ENCODE measurements at places on chromosomes 2 and 18.

GRCh38 chr2:70123051-70123828 is 36.0 kb downstream of the PCBP1 start:
- no peak for DNase-seq

DNA sequence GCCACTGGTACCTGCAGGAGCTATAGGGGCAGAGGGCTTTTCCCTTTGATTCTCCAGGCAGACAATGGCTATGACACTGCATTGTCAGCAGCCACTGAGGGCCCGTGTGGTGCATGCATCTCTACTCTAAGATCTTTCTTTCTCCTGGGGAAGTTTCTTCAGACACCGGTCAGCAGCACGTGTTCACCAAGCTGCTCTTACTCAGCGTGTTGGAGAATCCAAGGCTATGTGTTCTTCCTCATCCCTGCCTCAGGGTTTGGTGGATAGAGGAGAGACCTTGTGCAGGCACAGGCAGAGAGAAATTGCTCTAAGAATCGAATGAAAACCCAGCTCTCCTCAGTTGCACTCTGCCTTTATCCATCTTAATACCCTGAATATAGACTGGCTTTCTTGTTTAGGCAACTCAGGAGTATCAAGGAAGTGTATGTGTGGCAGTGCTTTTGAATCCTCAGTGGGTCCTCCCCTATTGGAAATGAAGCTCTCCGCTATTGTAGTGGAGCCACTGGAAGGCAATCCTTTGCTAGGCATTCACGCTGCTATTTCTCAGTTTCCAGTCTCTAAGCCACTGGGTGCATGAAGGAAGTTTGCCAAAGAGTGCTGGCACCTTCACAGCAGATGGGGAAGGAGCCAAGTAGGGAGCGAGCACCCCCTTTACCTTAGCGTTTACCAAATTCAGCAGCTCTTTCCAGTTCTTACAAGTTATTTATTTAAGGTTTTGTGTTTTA is 86.9 kb upstream of the EML6 start:
- DNase-seq, result no peak

- no peak for DNase-seq
Observed at GRCh38 chr2:25279091-25279651, 62.6 kb downstream of the DNMT3A start.

DNA sequence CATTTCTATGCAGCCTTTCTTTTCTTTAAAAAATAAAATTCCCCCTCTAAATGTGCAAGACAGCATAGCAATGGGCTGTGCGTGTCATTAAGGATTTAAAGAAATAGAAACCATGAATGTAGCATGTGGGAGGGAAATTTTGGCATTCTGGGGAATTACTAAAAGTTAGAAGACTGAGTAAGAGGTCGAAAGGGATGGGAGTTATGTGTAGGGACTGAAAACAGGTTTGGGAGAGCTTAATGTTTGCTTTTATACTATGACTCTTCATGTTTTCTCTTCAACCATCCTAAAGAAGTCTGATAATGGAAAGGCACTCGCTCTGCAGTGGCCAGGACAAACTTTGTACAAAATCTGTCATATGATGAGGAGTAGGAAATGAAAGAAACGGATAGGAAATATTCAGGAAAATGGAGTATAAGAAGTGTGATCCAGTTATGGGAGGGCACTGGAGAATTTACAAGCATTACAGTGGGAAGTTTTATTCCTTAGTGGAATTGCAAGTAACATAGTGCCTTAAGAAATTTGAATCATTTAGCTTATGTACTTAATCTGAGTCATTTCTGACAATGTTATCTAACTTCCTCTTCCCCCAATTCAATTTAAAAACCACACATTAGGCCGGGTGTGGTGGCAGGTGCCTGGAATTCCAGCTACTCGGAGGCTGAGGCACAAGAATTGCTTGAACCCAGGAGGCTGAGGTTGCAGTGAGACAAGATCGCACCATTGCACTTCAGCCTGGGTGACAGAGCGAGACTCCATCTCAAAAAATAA is 20.6 kb downstream of the TMEM87B start:
- DNase-seq, result peak; percentile 77

GRCh38 chr18:48945953-48946217 is 4.9 kb downstream of the SMAD7 start:
- DNase-seq, result no peak

DNA sequence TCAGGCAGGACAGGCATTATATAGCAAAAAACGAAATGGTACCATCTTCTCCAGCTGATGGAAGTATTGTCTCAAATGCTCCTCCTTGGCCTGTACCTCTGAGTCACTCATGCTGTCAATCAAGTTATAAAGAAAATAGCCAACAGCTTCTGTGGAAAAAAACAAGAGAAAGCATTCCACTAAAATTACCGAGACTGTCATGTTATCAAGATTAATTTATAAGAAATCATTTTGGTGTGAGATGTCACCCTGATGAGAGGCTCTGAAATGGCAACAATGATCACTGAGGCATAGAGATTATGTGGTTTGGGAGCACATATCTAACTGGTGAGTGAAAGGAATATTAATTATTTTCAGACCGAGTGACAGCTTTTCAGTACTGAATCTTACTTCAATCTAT is 47.4 kb downstream of the LRPPRC start:
- DNase-seq, result no peak

DNA sequence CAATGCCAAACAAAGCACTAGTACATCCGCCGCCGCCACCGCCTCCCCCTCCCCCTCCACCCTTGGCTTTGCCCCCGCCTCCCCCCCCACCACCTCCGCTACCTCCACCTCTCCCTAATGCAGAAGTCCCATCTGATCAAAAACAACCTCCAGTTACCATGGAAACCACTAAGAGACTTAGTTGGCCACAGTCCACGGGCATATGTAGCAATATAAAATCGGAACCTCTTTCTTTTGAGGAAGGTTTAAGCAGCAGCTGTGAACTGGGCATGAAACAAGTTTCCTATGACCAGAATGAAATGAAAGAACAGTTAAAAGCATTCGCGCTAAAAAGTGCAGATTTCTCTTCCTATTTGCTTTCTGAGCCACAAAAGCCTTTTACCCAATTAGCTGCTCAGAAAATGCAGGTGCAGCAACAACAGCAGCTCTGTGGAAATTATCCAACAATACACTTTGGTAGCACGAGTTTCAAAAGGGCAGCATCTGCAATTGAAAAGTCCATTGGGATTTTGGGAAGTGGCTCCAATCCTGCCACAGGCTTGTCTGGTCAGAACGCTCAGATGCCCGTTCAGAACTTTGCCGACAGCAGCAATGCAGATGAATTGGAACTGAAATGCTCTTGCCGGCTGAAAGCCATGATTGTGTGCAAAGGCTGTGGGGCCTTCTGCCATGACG is 168.0 kb downstream of the ASXL3 start:
- no peak for DNase-seq

DNA sequence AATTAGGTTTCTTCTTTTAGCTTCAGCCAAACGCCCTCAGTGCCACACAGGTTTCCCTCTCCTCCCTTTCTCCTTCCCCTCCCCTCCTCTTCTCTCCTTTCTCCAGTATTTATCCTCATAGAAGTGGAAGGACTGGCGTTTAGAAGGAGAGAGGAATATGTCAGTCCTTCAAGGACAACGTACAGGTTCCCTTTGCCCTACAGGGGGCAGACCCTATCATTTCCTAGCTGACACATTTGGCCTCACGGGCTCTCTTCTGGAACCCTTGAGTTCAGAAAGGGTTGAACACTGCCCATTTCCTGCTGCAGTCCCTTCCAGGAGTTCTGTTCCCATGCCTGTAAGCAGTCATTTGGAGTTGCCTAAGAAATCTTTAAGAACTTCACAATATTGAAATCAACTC is 46.1 kb downstream of the CDCA7 start:
- no peak for DNase-seq

DNA sequence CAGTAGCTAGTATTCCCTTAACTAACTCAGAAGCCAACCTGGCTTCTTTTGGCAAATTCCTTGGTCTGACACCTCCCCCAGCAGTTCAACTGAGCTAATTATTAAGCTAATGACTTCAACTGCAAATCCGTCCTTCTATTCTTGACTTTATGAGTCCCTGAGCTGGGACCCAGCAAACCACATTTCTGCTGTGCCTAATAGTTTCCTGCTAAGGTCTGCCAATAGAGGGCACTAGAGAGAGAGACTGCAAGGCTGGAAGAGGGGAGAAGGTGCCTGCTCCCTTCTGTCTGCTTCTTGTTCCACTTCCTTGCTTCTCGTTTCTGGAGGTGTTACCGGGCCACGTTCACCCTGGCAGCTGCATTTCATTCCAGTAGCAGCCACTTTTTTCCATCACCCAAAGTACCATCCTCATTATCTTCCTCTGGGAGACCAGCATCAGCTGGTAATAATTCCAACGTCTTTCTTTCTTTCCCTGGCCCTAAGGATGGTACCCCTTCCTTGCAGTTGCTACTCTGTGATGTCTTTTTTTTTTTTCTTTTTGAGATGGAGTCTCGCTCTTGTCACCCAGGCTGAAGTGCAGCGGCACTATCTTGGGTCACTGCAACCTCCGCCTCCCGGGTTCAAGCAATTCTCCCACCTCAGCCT is 352.0 kb downstream of the TNS1 start:
- peak; percentile 72 for DNase-seq

GRCh38 chr2:44244135-44244871 is 31.0 kb upstream of the SLC3A1 start:
- peak; percentile 80 for DNase-seq

DNA sequence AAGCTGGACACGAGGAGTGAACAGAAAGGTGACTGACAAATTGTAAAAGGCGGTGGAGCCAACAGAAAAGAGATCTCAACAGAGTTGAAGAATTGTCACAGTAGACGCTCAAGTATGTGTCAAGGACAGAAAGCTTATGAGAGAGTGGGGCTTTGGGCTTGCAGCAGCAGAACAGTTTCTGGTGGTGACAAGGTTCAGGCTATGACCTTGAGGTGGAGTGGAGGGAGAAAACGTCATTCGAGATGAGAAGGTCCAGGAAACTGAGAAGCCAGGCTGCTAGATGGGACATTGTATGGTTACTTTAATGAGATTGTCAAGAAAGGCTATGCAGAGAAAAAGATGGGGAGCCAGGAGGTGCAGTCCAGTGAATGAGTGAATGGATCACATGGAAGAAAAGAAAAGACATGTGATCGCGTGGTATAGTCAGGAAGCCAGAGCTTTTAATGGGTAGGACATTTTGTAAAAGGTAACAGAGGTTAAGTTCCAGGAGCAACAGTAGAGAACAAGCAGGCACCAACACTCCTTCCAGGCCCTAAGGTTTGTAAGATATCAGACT is 91.1 kb upstream of the EPC2 start:
- DNase-seq, result no peak

- no peak for DNase-seq
Observed at GRCh38 chr18:63192885-63193349, 126.7 kb downstream of the BCL2 start.

DNA sequence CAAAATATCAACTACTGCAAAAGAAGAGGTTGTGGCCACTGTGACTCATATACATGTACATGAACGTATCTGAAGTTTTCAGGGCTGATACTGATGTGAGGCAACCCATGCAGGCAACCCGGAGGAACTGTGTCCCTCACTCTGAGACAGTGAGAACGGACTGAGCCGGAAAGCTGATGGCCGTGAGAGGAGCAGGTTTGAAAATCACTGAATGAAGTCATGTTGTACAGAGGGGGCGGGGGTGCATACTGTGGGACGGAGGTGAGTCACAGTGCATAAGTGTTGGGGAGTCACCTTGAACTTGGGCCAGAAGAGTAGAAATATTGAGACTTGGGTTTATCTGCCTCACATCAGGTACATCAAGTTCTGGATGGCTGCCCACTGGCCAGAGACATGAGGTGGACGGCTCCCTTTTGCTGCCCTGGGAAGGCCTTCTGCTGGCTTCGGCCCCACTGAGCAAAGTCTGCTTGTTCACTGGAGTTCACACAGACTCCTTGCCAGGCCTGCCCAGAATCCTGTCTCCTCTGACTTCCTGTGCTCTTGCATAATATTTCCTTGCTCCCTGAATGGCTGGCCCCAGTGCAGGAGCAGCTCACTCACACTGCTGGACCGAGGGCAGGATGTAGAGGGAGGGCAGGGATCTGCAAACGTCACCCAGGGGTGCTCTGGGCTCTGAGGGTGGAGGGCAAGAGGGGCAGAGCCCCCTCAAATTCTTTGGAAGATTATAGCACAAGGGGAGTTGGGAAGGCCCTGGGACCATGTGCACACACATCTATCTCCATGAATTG is 18.1 kb downstream of the EPAS1 start:
- peak; percentile 96 for DNase-seq

DNA sequence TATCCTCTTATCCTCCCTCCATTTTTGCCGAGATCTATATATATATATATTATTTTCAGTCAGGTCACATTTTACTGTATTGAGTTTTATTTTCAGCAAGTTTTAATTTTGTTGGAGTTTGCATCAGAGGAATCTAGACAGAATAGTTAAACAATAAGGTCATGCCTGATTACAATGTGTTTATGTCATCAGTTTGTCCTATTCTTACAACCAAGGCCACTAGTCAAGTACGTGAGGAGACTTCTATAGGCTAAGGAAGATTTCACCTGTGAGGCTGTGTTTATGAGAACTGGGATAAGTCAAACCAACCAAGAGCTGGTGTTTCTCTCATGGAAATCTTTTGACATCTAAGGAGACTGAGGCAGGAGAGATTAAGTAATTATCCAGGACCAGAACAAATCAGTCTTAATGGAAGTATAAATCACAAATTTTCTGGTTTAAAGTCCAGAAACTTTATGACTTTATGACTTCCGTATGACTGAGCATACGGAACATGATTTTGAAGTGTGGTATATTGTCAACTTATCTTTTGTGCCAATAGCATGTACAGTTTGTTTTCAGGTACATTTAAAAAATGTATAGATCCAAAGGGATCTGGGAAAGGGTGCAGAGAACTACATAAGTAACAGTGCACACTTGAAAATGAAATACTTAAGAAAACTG is 100.0 kb upstream of the DTNA start:
- no peak for DNase-seq

DNA sequence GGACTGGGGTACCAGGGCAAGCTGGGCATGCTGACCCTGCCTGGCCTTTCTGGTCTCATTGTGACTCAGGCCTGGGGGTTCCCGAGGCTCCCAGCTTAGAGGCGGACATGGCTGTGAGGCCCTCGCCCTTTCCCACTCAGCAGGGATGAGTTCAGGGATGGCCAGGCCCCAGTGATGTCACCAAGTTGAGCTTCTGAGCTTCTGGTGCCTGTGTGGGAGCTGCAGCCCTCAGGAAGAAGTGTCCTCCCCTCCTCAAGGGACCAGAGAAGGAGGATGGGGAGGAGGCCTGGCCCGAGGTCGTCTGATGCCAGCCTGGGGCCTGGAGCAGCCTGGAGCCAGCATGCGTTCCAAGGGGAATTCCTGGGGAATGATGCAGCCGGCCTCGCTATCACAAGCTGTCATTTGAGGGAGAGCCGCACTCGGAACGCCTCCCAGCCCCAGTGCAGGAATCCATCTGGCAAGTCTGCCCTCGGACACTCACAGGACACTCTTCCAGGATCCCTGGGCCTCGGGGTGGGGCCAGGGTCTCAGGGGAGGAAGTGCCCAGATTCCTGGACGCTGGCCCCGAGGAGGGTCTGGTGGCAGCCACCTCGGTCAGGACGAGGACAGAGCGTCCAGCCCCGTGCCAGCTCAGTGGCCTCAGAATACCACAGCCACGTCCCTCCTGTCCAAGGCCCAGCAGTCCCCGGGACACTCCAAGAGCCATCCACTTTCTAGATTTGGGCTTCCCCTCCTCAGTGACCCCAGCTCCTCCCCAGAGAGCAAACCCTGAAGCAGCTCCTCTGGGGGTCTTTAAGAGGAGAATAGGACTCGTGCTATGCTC is 61.2 kb upstream of the GPC1 start:
- DNase-seq, result peak; percentile 96
